ENCODE measurements at places on chromosomes 7 and 10. TPM values are rescaled to one million over a fixed set of nuclear protein-coding genes. Genes with fewer than 3 reads are reported as not detected.

The CRYGN gene
- total RNA-seq = not detected

- DNase-seq = no peak
Measured at GRCh38 chr10:69686866-69687265, 56.8 kb downstream of the FAM241B start.

DNA sequence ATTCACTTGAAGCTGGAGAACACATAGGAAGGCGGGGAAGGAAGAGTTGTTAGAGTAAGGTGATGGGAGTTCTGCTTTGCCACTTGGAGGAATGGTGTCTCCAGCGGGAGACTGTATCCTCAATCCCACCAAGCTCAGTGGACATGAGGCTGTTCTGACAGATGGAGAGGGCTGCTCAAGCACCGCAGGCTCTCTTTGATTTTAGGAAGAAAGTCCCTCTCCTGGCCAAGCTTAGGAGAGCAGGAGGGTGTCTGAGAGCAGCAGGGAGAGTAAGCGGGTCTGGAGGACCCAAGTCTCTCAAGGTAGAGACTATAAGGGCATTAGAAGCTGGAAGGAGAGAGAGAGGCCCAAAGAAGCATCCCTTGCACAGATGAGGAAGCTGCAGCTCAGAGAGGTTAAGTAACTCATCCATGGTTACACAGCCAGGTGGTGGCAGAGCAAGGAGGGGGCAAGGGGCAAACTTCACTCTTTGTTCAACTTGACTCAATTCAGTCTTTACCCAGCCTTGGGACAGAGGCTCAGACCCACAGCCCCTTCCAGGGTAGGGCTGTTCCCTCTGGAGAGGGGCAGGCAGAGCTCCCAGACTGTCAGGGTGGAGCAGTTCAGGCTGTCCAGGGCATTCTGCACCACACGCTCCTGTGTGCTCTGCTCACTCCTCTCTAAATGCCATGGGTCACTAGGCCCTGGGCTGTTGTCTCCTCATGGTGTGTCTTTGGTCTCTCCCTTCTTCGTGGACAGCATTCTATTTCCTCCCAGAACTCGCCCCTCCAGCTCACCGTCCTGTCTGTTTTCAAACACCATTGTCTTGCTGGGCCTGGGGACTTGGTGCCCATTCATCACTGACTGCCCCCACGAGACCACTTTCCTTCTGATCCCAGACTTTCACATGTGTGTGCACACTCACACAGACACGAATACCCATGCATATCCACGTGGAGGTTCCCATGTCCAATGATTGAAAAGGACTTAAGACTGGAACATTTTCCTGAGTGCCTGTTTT lies 8.9 kb downstream of the CHAT start:
- DNase-seq = no peak

The ADAM22 gene
- 10.4 TPM for total RNA-seq

- no peak for DNase-seq
Measured at GRCh38 chr7:2010101-2010500, 222.6 kb downstream of the MAD1L1 start.

DNA sequence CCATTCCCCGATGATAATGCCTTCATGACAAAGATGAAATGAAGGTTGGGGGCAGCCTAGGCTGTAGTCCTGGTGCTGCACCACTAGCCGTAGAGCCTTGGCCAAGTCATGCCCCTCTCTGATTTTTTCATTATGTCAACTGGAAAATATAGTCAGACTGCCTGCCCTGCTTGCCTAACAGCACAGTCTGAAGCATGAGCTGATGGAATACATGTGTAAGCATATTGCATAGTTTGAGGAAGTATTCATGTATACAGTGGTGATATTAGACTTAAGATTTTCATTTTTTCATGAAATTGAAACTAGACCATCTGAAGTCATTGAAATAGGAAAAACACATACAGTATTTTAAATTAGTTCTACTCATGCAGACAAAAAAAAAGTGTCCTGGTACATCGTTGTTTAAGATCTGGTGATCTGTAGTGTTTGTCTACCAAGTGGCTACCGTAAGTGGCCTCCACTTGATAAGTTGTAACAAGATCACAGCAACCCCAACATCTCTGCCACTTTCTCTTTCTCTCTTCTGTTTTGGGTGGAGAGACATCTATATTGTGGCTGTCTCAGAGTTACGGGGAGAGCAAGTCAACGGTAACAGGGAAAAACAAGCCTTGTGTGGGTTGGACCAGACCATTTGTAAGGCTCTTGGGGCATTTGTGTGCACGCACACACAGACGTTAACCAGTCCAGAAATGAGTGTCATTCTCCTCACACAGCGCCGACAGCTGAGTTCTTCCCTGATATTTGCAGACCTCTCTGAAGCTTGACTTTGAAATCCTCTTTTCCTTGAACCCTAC lies 716.6 kb upstream of the GALNT17 start:
- DNase-seq = no peak

The COL28A1 gene
- 0.08 TPM for total RNA-seq

The SUGCT gene
- not detected for total RNA-seq

The TUBAL3 gene
- 0.47 TPM for total RNA-seq

GRCh38 chr10:19832699-19833098 lies 16.5 kb downstream of the PLXDC2 start:
- DNase-seq = no peak

DNA sequence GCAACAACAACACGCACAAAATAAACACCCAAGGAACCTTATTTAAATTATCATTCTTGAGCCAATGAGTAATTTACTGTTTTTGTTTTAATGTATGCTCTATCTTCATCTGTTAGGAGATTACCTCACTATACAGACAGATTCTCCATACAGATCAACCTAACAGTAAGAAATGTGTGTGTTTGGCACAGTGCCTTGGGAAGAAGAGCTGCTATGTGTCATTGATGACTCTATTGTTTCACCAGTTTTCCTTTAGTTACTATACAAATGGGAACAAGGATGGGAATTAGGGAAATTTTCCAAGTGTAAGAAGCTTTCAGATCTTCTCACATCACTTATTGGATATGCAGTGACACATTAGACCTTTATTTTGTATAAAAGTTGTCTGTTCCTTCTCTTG lies 640.3 kb downstream of the NRG3 start:
- DNase-seq = no peak

DNA sequence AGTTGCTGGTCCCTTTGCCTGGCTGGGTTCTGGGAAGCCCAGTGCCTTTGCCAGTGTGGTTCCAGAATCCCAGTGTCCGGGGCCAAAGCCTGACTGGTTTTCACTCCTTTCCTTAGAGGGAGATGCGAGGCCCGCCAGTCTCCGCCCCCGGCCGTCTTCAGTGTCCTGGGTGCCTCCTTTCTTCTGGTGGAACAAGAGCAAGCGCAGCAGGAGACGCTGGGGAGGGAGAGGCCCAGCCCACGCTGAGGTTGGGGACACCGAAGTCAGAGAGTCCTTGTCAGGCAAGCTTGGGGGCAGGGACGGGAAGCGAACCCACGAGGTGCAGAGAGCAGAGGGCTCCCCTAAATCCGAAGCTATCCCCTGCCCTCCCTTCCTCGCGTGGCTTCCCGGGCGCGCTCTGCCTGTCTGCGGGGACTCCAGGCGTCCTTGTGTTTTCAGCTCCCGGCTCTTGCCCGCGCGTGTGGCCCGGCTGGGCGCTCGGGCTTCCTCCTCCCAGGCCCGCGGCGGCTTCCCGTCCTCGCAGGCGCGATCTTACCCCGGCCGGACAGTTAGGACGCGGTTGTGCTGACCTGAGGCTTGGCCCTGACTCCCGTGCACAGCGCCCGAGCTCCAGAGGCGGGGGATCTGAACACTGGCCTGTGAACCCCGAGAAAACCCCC lies 60.6 kb upstream of the UBE3C start:
- no peak for DNase-seq

The TRIP6 gene
- total RNA-seq = 20.0 TPM

The NOLC1 gene
- total RNA-seq = 79.1 TPM

The ANKRD30A gene
- total RNA-seq = not detected

GRCh38 chr7:11345621-11346020 lies 371.9 kb downstream of the PHF14 start:
- DNase-seq = no peak

The ZCWPW1 gene
- 0.76 TPM for total RNA-seq

The RBP4 gene
- 4.5 TPM for total RNA-seq

DNA sequence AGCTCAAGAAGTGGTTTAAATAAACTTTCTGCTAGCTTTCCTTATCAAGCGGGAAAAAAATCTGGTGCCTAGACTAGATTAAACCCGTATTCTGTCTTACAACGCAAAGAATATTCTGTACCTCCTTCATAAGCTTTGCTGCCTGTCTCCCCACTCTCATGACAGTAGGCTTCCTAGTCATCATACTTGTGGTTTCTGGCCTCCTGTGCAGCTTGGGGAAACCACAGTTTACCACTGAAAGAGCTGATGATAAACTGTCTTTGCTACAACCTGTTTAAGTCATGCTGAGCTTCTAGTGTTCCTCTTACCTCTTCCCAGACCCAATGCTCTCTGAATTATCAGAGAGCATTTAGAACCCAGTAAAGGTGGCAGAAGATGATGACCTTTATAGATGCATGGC lies 55.0 kb downstream of the PODXL start:
- no peak for DNase-seq

- no peak for DNase-seq
Measured at GRCh38 chr10:94666391-94667102, 17.0 kb upstream of the CYP2C18 start.

DNA sequence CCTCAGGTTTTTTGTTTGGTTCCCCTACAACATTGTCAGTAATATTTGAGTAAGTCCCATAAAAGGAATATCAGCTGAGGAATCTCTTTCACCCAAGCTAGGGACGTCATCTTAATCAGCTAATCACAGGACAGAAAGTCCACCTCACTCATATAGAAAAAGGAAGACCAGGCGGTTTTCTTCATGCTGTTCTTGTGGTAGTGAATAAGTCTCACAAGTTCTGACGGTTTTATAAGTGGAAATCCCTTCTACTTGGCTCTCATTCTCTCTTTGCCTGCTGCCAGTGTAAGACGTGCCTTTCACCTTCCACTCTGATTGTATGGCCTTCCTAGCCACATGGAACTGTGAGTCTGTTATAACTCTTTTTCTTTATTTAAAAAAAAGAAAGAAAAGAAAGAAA lies 308.1 kb upstream of the PFKP start:
- DNase-seq = no peak

- no peak for DNase-seq
Measured at GRCh38 chr7:107708956-107709355, 35.0 kb upstream of the CBLL1 start.

The CBX3 gene
- total RNA-seq = 154 TPM

DNA sequence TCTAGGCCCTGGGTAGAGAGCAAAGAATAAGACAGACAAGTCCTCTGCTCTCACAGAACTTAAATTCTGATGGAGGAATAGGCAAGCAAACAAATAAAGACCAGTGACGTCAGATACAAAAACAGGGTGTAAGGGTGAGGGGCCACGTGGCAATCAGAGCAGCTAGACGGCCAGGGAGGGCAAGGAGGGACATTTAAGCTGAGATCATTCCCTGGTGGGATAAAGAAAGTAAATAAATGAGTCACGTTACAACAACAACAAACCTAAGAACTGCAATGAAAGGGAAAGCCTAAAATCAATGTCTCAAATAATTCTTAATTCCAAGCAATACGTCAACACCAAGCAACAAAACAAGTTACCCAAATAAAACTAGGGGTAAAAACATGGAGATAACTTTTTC lies 21.8 kb downstream of the STN1 start:
- DNase-seq = no peak

- DNase-seq = peak; percentile 26
Measured at GRCh38 chr10:62047960-62048383, 146.5 kb downstream of the ARID5B start.

GRCh38 chr7:139532636-139533155 lies 9.2 kb downstream of the CLEC2L start:
- DNase-seq = no peak

DNA sequence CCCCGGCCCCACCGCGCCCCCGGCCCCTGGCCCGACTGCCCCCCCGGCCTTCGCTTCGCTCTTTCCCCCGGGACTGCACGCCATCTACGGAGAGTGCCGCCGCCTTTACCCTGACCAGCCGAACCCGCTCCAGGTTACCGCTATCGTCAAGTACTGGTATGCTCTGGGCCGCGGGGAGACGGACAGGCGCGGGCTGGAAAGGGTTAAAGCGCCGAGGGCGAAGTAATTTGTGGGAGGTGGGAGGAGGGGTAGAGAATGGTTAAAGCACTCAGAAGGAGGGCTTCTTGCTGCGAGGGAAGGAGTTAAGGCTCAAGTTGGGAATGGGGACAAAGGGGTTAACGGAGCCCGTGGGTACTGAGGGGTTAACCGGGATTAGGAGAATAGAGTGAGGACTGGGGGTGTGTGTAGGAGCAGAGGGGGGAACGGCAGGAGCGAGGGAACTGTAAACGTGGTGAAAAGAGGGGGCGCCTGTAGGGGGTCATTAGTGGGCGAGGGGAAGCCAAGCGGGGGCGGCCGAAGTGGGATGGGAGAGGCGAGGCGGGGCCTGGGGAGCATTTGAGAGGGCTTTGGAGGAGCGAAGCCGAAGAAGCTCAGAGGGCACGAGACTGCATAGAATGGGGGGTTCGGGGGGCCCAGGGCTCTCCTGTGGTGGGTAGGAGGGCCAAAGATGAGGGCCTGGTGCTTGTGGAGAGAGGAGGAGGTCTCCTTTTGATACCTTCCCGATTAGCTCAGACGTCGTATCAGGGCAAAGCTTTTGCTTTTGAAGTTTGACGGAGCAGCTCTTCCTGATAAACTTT lies 605 bp downstream of the SUFU start:
- DNase-seq = peak; percentile 23

- no peak for DNase-seq
Measured at GRCh38 chr10:79126351-79127080, 57.8 kb downstream of the ZMIZ1 start.

DNA sequence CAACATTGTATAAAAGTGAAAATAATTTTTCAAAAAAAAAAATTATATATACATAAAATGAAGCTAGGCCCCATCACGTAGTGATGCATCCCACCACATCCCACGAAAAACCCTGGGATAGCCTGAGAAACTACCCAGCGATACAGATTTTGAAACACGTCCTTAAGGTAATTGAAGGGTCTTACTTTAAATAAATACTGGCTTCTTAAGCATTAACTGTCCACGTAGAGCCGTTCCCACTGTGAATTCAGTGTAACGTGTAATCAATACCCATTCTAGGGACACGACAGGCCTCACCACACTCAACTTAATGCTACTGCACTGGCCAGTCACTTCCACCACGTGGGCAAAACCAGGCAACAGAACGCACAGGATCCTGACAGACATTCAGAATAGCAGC lies 4.0 kb downstream of the ANKRD61 start:
- no peak for DNase-seq

The FGFBP3 gene
- 0.92 TPM for total RNA-seq

DNA sequence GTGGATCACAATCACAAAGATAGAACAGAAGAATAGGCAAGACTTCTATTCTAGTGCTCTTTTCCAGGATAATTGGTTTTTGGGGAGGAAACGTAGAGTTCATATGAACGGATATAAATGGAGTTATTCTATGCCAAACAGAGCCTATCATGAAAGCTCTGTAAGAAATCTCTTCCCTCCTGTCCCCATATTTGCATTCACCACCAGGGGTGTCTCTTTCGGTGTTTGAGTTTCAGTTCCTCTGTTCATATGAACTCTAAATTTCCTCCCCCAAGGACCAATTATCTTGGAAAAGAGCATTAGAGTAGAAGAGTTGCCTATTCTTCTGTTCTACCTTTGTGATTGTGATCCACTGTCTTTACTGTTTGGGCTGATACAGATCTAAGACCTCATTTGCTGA lies 48.3 kb upstream of the CDC14C start:
- no peak for DNase-seq
